ENCODE measurements at places on chromosomes 13 and 19.

GRCh38 chr19:29576046-29576606 lies 30.0 kb upstream of the POP4 start:
- no peak for DNase-seq

GRCh38 chr19:7242601-7243258 lies 51.5 kb downstream of the INSR start:
- DNase-seq, result no peak

GRCh38 chr13:23609414-23609760 lies 39.2 kb downstream of the TNFRSF19 start:
- no peak for DNase-seq

DNA sequence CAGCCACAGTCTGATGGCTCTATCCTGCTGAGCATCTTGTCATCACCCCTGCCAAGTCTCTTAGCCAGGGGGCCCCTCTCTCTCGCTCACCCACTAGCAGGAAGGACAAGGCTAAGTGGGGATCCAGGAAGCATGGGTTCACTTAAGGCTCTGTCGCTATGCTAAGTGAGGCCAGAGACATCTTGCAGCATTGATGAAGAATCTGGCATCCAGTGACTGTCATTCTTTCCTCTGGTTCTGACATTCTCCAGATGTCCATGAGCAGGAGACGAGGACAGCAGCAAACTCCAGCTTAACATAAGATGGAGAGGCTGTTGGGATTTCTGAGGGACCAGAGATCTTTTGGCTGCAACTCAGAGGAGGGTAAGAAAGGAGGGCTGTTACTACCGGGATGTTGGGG lies 230.2 kb downstream of the TSHZ3 start:
- DNase-seq, result no peak

- DNase-seq, result no peak
Observed at GRCh38 chr19:48549380-48549779, 2.6 kb upstream of the SULT2B1 start.

- no peak for DNase-seq
Observed at GRCh38 chr13:92491839-92492238, 734.8 kb upstream of the GPC6 start.

- peak; percentile 80 for DNase-seq
Observed at GRCh38 chr19:4369888-4370260, 26.5 kb downstream of the MPND start.

DNA sequence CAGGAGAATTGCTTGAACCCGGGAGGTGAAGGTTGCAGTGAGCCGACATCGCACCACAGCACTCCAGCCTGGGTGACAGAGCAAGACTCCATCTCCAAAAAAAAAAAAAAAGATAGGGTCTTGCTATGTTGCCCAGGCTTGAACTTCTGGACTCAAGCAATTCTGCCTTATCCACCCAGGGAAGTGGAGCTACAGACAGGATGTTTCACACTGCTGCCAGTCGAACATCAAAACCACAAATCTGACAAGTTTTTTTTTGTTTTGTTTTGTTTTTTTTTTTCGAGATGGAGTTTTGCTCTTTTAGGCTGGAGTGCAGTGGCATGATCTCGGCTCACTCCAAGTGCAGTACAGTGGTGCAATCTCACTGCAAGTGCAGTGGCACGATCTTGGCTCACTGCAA lies 10.8 kb downstream of the XPO4 start:
- peak; percentile 27 for DNase-seq

DNA sequence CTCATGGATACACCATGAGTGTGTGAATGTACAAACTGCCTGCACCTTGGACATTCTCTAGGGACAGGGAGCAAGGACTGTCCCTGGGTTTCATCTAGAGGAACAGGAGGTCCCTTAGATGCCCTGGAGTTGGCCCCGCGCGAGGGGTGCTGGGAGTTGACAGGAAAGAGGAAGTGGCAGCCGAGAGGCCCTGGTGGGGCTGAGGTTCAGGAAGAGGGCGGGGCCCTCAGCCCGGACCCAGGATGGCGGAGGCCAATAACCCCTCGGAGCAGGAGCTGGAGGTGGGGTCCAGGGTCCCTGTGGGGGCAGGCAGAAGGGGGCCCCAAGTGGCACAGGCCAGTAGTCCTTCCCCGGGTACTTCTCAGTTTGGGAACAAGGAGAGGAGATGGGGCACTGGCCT lies 6.9 kb downstream of the PKN1 start:
- peak; percentile 79 for DNase-seq

- peak; percentile 69 for DNase-seq
Observed at GRCh38 chr19:41427647-41428480, 690 bp upstream of the B3GNT8 start.

DNA sequence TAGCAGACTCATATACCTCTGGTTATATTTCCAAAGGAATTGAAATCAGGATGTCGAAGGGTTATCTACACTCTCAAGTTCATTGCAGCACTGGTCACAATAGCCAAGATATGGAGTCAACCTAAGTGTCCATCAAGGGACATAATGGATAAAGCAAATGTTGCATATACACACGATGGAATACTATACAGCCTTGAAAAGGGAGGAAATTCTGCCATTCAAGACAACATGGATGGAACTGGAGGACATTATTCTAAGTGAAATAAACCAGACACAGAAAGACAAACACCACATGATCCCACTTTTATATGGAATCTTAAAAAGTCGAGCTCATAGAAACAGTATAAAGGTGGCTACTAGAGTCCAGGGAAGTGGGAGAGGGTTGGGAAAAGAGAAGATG lies 13.6 kb upstream of the ERCC1 start:
- no peak for DNase-seq

DNA sequence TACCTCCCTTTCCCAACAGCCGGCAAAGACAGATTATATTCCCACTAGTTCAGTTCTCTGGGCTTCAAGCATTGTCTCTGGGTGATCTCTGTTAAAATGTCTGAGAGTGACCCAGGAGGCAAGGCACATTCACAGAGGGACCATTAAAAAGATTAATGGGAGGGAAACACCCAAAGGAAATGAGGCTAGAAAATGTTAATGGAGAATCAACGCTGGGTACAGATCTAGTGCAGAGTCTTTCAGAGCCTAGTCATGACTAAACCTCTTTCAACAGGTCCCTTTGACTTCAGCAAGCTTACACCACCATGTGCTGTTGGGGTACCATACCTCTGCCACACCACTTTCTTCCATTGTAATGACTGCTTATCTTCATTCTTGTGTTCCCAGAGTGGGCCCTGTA lies 358.6 kb downstream of the DCT start:
- no peak for DNase-seq

GRCh38 chr19:7779631-7780486 lies 16.8 kb downstream of the CLEC4M start:
- DNase-seq, result no peak

- DNase-seq, result no peak
Observed at GRCh38 chr19:16233836-16234551, 36.3 kb downstream of the AP1M1 start.

GRCh38 chr19:29676586-29676985 lies 11.3 kb downstream of the PLEKHF1 start:
- DNase-seq, result no peak

DNA sequence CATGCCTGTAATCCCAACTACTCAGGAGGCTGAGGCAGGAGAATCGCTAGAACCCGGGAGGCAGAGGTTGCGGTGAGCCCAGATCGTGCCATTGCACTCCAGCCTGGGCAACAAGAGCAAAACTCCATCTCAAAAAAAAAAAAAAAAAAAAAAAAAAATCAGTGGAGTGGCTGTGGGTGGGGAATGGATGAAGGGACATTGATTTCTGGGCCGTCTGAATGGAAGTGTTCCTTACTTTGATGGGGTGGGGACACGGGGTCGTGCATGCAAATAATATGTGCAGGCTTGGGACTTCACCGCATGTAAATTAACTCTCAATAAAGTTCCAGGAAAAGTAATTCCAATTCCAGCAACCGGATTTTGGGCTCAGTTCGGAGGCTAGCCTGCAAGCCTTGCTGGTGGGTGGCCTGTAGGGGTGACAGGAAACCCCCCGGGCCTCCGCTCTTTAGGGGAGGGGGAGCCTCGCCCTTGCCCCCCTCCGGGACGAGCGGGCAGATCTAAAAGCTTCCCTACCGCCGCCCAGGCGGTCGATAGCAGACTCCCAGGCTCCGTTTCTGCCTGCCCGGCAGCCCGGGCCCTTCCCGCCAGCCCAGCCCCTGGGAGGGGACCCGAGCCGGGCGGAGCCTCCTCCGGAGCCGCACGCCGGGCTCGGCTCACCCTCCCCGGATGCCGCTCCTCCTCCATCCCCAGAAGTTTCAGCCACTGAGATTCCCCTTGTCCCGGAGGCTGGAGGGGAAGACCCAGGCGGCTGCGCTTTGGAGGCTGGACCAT lies 48.0 kb upstream of the ADGRE5 start:
- no peak for DNase-seq

GRCh38 chr13:108409730-108410129 lies 140.2 kb downstream of the TNFSF13B start:
- DNase-seq, result peak; percentile 10

GRCh38 chr19:28471731-28472510 lies 741.0 kb downstream of the UQCRFS1 start:
- DNase-seq, result no peak

DNA sequence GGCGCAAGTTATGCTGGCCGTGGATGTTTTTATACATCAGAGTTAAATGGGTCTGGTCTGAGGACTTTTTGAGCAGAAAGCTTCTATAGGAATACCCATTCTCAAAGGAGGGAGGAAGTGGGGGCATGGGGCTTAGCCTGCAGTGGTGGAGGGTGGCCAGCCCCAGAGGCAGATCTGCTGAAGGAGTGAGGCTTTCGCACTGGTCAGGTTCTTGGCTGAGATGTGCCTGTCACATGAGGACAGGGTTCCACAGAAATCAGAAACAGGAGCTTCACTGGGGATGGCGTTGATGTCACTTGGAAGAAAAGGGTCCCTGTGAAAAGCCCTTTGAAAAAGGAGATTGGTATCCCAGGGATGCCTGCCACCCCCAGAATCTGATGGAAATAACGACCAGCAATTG lies 100.7 kb upstream of the MCF2L start:
- DNase-seq, result no peak

DNA sequence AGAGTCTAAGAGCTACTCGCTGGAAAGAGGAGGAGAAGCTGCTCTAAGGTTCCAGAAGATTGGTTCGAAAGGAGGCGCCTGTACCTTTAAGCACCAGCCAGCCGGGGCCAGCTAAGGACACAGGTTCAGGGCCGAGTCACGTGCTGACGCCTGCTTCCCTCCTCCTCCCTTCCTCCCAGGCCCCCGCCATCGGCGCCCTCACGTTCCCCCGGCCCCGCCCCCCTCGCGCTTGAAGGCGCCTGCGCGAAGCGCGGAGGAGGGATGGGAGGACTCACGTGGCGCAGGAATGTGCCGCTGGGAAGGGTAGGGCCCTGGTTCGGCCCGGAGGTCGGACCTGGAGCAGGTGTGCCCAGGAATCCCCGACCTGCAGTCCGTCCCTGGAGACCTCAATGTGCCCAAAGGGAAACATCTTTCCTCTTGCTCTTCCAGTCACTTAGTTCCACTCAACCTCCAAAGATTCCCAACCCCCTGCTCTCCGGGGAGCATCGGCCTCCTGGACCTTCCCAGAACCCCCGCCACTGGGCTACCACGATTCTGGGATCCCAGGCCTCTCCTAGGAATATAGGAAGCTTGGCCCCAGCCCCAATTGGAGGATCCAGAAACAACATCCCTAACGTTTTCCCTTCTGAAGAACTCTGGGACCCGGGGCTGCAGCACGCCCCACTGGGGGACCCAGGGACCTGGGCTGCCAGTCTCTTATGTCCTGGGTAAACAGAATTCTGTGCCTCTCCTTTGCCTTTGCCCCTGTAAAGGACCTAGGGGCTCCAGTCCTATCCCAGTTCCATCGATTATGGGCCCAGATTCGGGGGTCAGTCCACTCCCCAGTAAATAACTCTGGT lies 2.5 kb downstream of the DBP start:
- DNase-seq, result peak; percentile 93

DNA sequence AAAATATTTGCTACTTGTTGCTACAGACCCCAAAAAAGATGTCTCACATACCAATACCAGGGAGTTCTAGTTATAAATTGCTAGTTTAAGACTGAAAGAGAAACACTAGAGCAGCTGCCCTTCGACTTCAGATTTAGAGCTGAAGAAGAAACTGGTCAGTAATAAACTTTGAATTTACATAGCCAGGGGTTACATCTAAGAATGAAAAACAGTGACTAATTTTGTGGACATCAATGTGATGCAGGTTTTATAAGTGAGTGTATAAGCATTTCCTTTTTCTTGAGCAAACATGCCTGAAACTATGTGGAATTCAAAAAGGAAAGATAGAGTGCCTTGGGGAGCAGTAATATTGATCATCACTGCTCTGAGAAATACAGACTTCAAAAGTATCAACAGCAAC lies 724.9 kb upstream of the MIR17HG start:
- DNase-seq, result no peak

- no peak for DNase-seq
Observed at GRCh38 chr19:1425102-1425837, 12.9 kb upstream of the RPS15 start.

GRCh38 chr13:37338726-37339385 lies 233.4 kb upstream of the CSNK1A1L start:
- no peak for DNase-seq

DNA sequence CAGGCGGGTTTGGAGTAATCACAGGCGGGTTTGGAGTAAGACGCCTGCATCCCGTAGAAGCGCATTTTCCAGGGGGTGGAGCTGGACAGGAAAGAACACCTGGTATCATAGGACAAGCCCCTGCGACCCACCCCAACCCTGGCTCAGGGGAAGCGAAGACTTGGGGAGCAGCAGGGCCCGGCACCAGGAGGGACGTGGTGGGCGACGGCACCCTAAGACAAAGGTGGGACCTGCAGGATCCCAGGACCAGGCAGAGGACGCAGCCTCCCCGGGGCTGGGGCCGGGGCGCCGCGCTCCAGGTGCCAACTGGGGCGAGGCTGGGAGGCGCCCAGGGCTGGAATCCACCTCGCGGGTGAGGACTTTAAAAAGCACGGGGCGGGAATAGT lies 520 bp downstream of the ZNF600 start:
- no peak for DNase-seq

- DNase-seq, result no peak
Observed at GRCh38 chr19:39546599-39546998, 6.6 kb upstream of the EID2 start.

GRCh38 chr19:48249502-48250014 lies 6.2 kb downstream of the CARD8 start:
- DNase-seq, result peak; percentile 77

DNA sequence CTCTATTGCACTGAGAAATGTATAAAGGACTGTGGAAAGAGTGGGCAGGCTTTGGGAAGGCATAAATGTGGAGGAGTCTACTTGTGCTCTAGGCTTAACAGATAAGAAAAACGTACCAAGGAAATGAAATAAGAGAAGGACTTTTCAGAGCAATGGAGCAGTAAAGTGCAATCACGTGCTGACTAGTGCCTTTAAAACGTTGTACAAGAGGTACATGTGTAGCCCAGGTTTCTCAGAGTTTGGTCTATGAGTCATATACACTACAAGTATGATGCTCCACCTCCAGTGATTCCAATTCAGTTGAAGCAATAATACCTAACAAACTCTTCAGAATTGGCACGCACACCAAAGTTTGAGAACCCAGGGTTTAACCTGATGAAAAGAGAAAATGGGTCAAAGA lies 13.4 kb upstream of the FNDC3A start:
- DNase-seq, result no peak
